ENCODE measurements at places on chromosomes 1 and 21.
A peak's percentile ranks its signal among the peaks of the same experiment; 100 is the strongest.

GRCh38 chr1:52423771-52424170, 19.4 kb downstream of the PRPF38A start:
- no peak for DNase-seq

DNA sequence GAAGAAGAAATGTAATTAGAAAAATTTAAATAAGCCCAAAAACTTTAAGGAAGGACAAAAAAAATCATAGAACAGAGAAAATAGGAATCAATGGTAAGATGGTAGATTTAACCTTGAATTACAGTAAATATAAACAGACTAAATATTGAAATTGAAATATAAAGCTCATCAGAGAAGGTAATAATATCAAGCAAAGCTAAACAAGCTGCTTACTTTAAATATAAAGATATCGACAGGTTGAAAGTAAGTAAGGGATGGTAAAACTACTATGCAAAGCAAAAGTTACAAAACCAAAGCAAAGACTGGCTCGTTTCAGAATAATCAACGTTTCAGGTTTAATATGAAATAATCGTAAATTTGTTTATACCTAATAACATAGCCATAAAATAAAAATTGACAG, 137.0 kb upstream of the KCNJ15 start:
- DNase-seq = no peak

DNA sequence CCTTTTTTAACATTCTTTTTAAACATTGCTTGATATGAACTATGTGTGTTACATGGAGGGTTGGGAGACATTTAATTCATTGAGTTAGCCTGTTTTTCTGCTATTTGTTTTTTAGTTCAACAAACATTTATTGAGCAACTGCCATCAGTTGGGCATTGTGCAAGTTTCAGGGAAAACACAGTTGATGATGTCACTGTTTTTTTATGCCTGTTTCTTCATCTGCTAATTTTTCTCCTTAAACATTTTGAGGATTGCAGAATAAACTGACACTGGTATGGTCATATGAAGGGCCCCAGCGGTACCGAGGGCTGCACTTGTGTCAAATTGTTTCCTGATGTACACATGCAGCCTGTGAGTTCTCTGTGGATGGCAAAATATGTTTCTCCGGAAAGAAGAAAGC, 253.0 kb downstream of the FGGY start:
- DNase-seq = no peak

DNA sequence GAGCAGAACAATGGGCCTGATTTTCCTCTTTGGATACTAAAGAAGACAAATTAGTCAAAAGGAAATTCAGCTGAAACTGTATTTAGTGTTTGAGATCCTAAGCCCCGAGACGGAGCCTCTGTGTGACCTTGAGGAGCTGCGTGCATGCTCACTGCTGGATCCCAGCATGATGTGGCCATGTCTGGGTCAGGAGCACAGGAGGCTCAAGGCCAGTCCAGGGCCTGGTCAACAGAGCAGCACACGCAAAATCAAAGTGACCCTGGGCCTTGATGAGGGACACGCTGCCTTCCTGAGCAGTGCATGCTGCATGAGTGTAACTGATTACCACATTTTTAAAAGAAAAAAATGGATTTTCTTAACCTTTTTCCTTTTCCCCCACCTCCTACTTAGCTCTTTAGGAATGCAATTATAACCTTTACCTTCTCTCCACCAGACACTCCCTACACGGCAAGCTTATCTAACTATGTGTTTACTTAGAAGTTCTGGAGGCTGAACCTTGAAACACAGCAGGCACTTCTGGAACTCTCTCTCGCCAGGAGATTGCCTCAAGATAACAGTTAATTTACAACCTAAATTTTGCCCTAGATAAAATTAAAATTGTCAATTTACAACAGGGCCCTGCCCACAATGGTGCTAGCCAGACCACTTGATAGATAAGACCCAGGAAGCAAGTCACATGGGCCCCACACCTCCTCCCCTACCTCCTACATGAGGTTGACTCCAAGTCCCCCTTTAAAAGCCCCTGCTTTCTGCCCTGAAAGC, 144.6 kb downstream of the LRIG2 start:
- no peak for DNase-seq

- no peak for DNase-seq
These were observed 7.2 kb downstream of the C1orf35 start for GRCh38 chr1:228095938-228096337.

DNA sequence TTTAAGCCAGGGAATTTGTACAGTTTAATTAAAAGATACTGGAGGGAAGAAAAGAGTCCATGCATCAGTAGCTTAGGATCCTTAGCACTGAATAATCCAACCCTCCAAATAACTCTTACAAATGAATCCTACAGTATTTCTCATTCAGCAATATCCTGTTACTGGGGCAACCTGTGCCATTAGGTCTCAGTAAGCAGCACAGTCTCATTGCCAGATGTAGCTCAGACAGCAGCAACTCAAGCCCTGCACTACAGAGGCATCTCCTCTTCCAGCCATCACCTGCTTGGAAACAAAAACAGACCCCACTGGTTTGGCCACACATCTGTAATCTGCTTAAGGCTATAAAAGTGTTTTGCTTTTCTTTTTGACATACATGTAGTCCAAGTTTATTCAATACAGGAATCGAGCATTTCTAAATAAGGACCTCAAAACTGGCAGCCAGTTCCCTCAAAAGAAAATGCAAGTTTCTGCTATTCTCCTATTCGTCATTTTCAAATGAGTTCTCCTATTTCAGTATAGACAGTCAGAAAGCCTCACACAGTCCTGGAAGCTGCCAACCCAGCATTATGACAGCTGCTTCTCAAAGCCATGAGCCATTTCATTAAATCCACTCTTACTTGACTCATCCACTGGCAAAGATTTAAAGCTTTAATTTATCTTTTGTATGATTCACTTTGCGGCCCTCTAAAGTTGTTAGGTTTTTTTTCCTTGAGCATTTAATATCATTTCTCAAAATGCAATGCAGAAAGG, 129.0 kb downstream of the APP start:
- DNase-seq = no peak

GRCh38 chr1:22494943-22495579, 43.4 kb downstream of the ZBTB40 start:
- no peak for DNase-seq

GRCh38 chr1:21332554-21333311, 42.5 kb upstream of the ECE1 start:
- DNase-seq = no peak

- DNase-seq = peak; percentile 6
These were observed 151.6 kb downstream of the KCNJ6 start for GRCh38 chr21:37764691-37765090.

DNA sequence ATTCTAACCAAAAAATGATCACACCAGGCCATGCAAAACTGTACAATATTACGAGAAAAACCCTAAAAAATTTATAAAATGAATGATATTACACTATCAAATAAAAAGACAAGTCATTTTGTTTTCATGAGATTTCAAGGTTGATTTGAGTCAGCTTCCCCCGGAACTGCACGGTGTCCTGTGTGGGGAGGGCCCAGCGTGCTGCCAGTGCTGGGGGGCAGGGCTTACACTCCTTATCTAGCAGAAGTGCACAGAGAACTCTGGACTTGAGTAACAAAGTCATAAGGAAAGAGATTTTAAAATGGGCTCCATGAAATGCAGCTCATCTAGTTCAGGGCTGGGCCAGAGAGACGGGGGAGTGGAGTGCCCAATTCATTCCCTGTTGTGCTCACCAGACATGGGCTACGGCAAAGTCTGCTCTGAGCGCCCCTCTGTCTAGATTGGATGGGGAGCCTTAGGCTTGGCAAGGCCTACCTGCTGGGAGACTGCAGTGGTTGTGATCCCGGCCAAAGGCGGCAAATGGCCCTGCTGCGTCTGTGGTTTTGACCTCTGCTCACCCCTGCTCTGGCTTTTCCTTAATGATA, 50.1 kb downstream of the COQ8A start:
- no peak for DNase-seq

DNA sequence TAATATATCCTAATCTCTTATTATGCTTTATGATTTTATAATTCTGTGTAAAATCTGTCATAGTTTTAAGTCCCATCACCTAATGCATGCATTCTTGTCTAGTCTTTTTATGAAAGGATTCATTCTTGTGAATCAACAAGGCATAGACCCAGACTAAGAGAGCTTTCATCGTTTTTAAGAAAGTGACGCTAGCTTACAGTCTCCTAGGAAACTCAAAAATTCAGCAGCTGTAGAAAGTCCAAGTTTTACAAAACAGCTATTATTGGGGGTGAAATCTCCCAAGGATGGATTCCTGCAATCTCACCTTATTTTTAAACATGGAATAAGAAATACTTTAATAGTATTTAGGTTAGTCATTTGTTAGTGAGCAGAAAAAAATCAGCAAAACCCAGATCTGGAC, 104.7 kb downstream of the NCAM2 start:
- DNase-seq = no peak

- DNase-seq = no peak
These were observed 42.9 kb upstream of the CD53 start for GRCh38 chr1:110829955-110830553.

DNA sequence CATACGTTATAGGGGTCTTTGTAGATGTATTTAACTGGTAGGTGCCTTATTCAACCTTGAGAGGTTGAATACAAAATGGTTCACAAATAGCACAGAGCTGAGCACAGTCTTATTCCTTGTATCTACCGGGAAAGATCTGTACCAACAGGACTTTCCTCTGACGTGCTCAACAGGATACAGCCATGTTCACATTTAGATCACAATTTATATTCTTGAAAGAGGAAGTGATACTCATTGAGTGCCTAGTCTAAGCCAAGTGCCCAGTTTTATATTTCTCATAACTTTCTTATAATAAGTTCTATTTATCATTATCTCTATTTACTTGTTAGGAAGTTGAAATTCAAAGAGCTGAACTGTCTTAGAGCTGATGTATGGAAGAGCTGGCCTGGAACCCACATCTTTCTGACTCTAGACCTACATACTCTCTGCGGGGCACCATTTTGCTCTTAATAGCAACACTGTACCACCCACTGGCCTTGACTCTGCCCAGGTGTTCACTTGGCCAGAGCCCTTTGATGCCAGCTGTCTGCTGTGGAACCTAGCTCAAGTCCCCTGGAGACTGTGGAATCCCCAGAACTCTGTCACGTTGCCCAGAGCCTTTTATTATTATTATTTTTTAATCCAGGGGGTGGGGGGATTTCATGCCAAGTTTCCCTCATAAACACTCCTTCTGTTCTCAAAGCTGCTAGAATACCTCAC, 156.2 kb downstream of the TPR start:
- DNase-seq = no peak

- no peak for DNase-seq
These were observed 5.0 kb downstream of the PFKL start for GRCh38 chr21:44304877-44305293.

DNA sequence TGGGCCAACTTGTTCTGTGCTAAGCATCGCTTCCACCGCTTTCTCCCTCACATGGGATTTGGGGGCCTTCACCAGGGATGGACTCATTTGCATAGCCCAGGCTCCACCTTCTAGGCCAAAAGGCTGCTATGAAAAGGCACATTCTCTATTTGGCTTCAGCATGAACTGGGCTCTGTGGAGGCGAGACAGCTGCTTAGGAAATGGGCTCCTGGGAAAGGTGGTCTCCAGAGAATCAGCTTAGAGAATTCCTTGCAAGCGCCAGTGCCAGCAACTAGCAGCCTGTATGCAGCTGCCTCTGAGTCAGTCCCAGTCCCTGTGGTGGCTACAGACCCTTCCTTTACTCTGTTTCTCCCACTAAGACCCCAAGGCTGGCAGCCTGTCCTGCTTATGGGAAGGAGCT, 214.5 kb downstream of the HIVEP3 start:
- DNase-seq = no peak

DNA sequence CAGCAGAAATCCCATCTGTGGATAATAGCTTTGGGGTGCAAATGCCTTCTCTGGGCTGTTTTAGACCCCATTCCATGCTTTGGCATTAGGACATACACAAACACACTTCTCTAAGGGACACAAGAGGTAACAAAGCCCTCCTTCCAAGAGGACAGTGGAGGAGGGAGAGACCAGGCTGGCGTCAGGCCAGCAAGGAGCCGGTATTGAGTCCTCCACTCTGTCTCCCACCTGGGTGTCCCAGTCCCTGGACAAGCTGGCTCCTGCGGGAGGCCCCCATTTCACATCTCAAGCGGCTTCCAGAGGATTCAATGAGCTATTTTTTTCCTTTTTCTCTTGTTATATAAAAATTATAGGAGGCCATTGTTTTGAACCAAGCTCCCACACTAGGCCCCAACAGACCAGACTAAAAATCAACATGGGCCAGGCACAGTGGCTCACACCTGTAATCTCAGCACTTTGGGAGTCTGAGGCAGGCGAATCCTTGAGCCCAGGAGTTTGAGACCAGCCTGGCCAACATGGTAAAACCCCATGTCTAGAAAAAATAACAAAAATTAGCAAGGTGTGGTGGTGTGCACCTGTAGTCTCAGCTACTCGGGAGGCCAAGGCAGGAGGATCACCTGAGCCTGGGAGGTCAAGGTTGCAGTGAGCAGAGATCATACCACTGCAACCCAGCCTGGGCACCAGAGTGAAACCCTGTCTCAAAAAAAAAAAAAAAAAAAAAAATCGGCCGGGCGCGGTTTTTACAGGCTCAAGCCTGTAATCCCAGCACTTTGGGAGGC, 142.9 kb downstream of the TOMM20 start:
- no peak for DNase-seq

DNA sequence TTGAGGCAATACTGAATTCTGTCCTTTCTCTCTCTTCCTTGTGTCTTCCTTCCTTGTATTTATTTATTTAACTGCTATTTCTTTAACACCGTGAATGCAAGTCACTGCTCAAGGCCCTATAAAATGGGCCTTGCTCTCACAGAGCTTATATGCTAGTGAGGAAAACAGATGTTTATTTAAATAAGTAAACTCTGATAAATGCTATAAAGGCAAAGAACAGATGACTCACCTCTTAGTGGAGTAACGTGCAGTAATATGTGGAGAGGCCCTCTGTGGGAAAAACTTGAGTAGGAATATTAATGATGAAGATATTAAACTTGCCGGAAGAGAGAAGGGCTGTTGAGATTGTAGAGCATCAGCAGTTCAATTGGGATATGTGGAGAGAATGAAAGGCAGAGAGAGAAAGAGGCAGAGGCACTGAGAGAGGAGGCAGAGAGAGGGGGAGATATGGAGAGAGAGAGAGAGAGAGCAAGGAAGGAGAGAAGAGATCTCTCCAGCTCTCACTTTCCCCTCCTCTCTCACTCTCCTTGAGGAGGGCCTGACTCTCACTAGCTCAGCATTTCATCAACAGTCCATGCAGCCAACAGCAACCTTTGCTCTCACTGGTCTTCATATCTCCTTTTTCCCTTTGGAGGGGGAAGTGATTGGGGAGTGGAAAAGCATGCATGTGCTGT, 322.2 kb downstream of the LMX1A start:
- DNase-seq = no peak
